Nephron progenitor cell (in vitro differentiated cells): ENCODE measurements at places on chromosomes 1 and 21.

GRCh38 chr1:225809842-225810578, at the start of gene EPHX1:
Gene EPHX1, plus strand, starts transcription at chr1:225810124. Its CDS starts 18,606 bp downstream, at chr1:225828730.
- H3K27me3 ChIP-seq: peaks cover 4% of the 10 kb centered on the region
- H3K36me3 ChIP-seq: no peaks in the 10 kb centered on the region
- H3K4me3 ChIP-seq: peak within 1 kb of the TSS; percentile 92
- H3K4me1 ChIP-seq: peaks cover 43% of the 10 kb centered on the region

DNA sequence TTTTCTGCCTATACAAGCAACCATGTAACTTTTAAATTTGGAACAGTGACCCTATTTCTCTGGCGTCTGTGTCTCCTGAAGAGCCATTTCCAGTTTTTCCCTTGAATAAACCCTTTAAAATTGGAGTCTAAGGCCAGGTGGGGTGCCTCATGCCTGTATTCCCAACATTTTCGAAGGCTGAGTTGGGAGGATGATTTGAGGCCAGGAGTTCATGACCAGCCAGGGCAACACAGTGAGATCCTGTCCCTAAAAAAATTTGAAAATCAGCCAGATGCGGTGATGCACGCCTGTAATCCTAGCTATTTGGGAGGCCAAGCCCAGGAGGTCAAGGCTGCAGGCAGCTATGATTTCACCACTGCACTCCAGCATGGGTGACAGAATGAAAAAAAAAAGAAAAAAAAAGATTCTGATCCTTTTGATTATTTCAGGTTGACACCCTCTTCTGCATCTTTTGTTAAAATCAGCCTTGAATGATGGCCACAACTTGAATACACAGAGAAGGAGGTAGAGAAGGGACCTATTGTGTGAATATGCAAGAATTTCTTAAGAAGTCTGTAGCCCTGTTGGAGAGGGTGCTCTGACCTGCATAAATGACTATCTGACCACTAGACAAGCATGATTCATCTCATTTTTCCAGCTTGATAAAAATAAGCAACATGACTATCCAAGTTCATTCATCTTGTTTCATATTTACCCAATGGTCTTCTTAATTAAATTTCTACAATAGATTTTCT, 40.2 kb upstream of the PARP1 start:
- H3K4me1 ChIP-seq: peaks cover 29% of the 10 kb centered on the region
- peaks cover 32% of the 10 kb centered on the region for H3K27me3 ChIP-seq
- no peak overlapping the region for H3K4me3 ChIP-seq
- no peaks in the 10 kb centered on the region for H3K36me3 ChIP-seq

GRCh38 chr1:200306944-200307754, 102.7 kb downstream of the ZNF281 start:
- H3K4me1 ChIP-seq: peaks cover 44% of the 10 kb centered on the region
- DNase-seq: no peak
- no peaks in the 10 kb centered on the region for H3K36me3 ChIP-seq
- H3K27me3 ChIP-seq: peaks cover 47% of the 10 kb centered on the region
- no peak overlapping the region for H3K27ac ChIP-seq

DNA sequence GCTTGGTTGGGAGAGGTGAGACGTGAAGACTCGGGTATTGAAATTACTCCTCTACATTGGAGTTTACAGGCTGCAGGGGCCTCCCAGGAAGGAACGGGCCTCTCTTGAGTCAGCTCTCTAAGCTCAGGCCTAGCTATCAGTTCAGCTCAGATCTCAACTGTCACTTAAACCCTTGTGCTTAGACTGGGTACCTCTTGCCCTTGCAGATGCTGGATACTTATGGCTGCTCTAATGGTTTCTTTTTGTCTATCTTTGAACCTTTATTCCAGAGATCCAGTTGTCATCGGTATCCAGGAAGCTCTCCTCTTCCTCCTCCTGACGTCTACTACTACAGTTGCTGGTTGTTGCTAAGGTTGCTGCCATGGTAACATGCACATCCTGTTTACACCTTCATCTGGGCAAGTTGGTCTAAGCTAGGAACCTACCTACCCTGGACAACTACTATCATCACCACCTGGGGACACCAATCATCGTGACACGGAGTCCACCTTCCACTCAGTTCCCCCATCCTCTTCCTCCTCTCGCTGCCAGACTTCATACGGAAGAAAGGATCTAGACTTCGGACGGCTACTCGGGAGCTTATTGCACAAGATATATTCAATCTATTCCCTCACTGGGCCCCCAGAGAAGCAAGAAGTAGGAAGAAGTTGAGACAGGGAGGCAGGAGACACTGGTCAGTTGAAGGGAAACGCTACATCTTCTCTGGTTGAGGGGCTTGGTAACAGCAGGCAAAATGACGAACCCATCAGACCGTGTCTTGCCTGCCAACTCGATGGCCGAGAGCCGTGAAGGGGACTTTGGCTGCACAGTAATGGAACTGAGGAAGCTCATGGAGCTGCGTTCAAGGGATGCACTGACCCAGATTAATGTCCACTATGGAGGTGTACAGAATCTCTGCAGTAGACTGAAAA, 56.1 kb downstream of the ATP2B4 start:
- peaks cover 18% of the 10 kb centered on the region for H3K36me3 ChIP-seq
- H3K27me3 ChIP-seq: peaks cover 8% of the 10 kb centered on the region
- H3K4me1 ChIP-seq: peaks cover 30% of the 10 kb centered on the region
- no peak overlapping the region for H3K4me3 ChIP-seq
- H3K27ac ChIP-seq: peak overlapping the region; percentile 20

- no peaks in the 10 kb centered on the region for H3K36me3 ChIP-seq
- peaks cover 92% of the 10 kb centered on the region for H3K27me3 ChIP-seq
- peaks cover 24% of the 10 kb centered on the region for H3K4me1 ChIP-seq
- no peak for DNase-seq
- no peak overlapping the region for H3K4me3 ChIP-seq
- H3K27ac ChIP-seq: no peak overlapping the region
Observed at GRCh38 chr1:46530791-46531409, 20.5 kb downstream of the KNCN start.

DNA sequence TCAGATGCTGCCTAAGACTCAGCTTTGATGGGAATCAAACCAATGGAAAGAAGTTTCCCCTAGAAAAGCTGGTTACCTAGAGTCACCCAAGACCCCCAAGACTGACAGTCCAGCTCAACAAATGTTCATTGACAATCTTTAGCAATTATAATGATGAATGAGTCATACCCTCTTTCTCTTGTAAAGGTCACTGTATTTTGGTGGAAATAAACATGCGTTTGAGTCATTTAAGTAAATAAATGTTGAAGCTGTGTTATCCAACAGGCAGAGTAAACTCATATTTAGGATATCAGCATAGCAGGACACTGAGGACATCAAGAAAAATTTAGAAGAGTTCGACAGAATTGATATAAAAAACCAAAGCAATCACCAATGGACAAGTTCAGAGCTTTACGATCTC, 295.9 kb downstream of the RGS7 start:
- H3K36me3 ChIP-seq: no peaks in the 10 kb centered on the region
- no peak overlapping the region for H3K4me3 ChIP-seq
- H3K4me1 ChIP-seq: peaks cover 9% of the 10 kb centered on the region
- H3K27ac ChIP-seq: no peak overlapping the region

- no peak overlapping the region for H3K27ac ChIP-seq
- no peak for DNase-seq
- H3K4me3 ChIP-seq: no peak overlapping the region
- peaks cover 41% of the 10 kb centered on the region for H3K36me3 ChIP-seq
Observed at GRCh38 chr1:42691157-42691498, 8.9 kb downstream of the YBX1 start.
